ENCODE measurements at places on chromosomes 5 and 9.

DNA sequence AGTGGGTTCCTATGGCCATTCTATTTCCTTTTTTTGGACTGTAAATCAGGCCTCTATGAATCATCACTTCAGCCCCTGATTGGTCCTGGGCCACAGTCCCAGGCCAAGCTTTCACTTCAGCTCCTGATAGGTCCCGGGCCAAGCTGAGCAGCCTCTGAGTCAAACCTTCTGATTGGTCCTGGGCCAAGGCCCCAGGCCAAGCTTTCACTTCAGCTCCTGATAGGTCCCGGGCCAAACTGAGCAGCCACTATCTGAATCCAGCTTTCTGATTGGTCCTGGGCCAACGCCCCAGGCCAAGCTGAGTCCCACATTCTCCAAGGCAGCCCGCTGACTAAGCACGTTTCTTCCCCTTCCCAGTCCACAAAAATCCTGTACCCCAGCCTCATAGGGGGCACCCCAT lies 1972.9 kb upstream of the ACO1 start:
- DNase-seq: no peak

GRCh38 chr5:145772466-145772865 lies 62.7 kb downstream of the PRELID2 start:
- DNase-seq: no peak

DNA sequence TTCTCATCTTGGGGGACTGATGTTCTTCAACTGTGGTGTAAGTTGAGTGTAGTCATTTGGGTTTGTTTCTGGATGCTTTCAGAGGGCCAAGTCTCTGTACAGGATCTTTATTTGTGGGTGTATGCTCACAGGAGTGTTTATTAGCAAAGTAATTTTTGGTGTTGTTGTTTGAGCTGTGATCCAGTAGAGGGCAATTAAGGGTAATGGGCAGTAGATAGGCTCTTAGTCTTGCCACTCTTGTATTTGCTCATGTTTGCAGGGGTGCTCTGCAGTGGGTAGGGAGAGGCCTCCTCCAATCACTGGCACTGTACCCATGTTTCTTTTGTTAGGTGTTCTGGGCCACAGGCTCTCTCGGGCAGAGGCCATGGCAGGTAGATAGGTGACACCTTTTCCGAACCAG lies 45.9 kb upstream of the ITGA2 start:
- no peak for DNase-seq

DNA sequence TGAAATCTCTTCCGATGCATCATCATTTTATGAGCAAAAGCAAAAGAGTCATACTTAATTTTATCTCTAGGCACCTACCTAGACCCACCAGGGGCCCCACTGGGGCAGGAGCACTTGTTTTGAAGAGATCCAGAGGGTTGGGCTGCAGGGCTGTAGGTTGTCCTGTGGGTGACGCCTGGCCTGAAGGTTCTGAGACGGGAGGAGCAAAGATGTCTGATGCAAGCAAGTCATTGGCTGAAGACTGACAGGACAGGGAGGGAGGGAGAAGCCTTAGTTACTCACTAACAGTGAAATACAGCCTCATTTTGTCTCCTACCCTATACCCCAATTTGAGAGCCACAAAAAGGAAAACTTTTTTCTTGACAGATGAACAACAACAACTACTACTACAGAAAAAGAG lies 17.1 kb upstream of the C9 start:
- DNase-seq: no peak

DNA sequence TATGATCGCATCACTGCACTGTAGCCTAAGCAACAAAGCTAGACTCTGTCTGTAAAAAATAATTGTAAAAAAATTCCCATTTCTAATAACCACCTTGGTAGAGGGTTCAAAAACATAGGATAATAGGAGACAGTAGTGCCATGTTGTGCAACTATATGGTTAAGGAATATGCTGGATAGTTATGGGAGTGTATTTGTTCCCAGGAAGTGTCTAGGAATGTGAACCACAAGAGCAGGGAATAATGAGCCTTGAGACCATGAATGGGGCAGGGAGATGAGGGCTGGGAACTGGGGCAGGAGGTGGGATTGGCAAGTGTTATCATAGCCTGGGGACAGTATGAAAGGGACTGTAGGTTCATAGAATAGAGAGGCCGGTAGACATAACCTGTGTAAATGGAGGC lies 50.4 kb downstream of the RUSC2 start:
- DNase-seq: no peak

DNA sequence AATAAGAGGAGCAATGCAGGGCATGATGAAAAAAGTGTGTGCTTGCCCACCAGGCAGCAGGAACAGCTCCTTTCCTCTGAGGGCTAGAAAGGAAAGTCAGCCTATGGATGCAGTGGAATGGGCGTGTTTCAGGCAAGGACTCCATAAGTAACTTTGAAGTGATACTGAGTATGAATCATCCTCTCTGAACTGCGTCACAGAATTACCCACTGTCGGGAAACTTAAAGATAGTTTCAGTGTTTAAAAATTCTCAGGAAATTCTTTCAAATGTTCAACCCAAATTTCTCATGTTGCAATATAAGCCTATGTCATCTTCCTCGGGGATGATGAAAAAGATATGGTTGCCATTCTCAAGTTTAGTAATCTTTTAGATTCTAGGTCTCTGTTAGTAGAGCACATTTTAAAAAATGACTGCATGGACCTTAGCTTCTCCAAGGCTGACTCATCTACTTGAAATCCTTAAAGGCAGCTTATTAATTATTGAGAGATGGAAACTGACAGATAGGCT lies 27.7 kb downstream of the PTCD2 start:
- DNase-seq: no peak

DNA sequence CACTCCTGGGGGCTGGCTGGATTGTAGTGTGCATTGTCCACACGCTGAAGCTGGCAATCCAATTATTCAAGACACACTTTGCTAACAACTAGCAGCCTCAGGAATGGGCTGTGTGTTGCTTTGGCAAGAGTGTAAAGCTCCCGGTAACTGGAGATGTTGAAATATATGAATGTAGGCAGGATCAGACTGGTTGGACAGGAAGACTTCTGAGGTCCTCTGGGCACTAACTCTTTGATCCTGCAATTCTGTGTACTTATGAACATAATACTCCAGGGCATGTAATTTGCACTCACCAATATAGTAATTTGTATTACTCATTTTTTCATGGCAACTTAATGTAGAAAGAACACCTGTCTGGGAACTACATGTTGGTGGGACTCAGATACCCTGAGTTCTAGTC lies 106.7 kb upstream of the SLC28A3 start:
- no peak for DNase-seq

DNA sequence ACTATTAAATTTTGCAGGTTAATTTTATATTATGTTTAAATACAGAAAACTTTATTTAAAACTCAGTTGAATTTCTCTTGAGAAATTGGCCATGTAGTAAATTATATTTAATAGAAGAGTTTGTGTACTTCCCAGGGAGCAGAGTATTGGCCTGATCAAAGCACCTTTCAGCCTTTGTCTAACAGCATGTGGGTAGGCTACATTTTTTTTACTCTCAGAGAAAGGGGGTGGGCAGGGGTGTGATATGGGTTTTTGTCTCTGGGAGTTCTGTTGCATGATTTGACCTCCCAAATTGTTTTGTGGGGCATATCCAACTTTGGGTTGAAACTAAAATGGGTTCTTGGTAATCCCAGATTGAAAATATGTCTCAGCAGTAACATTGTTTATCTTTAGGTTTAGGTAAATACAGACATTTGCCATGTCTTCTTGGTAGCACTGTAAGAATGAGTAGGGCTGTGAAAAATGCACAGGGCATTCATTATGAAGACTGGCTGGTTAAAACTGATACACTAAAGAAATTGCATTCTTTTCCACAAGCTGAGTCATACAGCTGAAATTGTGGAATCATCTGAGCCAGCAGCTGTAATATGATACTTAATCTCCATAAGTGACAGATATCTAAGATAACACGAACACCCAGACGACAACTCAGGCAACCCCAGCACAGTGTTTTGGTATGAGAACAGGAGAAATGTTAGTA lies 75.4 kb upstream of the CDKN2B start:
- no peak for DNase-seq

- DNase-seq: no peak
These were observed 85.2 kb downstream of the SPRY4 start for GRCh38 chr5:142239394-142240159.

DNA sequence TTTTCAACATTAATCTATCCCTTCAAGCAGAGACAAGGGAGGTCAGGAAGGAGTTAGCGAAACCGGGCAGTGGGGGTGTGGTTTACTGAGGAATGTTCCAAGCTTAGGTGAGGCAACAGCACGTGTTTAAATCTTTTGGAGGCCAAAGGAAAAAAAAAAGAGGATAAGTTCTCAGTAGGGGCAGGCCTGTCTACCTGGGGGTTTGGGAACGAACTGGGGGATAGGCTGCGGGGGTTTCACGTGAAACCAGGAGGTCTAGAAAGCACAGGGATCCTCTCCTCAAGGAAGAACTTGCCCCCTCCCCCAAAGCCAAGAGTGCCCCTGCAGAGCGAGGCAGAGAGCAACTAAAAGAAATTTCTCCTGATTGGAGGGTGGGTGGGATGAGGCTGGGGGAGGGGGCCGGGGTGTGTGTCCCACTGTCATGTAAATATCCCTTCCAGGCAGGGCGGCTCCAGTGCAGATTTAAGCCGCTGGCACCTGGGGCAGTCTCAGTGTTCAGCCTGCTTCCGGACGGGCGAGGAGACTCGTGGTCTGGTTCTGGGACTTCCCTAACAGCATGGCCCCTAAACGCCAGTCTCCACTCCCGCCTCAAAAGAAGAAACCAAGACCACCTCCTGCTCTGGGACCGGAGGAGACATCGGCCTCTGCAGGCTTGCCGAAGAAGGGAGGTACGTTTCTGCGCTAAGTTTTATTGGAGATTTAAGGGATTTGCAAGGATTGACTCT lies 5.5 kb upstream of the SET start:
- no peak for DNase-seq

GRCh38 chr5:173234129-173234790 lies 746 bp downstream of the NKX2-5 start:
- no peak for DNase-seq

- DNase-seq: no peak
These were observed 674.1 kb downstream of the NR2F1-AS1 start for GRCh38 chr5:92906798-92907376.

- no peak for DNase-seq
These were observed at the start of gene CCDC192 for GRCh38 chr5:127702926-127703561. TSS of gene CCDC192 (plus strand) at chr5:127703391. CDS start at chr5:127703446, 55 bp downstream.

DNA sequence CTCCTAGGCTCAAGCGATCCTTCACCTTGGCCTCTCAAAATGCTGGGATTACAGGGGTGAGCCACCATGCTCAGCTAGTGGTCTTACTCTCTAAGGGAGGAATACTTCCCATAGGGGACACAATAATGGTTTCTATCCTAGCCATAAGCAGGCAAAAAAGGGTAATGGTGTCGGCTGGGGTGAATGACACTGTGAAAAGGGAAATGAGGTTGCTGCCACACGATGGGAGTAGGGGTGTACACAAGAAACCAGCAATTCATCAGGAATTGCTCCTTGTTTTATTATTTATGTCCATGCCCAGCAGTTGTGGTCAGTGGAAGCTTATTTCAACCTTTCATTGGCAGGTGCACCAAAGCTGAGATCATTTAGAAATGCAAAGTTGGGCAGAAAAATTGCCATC lies 70.3 kb upstream of the ZFR start:
- no peak for DNase-seq

- DNase-seq: no peak
These were observed 72.4 kb upstream of the CXCL14 start for GRCh38 chr5:135651156-135651555.

DNA sequence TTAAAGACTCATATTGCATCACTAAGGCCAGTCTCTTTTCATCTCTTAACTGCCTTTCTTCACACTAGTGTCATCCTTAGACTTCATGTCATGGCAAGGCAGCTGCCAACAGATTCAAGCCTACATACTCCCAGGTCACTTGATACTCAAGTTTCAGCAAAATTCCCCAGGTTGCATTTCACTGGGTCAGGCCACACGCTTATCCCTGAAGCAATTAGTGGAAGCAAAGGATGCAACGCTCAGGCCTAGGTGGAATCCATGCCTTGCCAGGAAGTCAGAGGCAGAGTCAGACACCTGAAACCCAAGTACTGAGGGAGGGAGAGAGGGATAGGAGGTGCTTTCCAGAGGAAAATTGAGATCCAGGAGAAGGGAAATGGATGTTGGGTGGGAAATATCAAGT lies 28.9 kb downstream of the YIPF5 start:
- DNase-seq: no peak

DNA sequence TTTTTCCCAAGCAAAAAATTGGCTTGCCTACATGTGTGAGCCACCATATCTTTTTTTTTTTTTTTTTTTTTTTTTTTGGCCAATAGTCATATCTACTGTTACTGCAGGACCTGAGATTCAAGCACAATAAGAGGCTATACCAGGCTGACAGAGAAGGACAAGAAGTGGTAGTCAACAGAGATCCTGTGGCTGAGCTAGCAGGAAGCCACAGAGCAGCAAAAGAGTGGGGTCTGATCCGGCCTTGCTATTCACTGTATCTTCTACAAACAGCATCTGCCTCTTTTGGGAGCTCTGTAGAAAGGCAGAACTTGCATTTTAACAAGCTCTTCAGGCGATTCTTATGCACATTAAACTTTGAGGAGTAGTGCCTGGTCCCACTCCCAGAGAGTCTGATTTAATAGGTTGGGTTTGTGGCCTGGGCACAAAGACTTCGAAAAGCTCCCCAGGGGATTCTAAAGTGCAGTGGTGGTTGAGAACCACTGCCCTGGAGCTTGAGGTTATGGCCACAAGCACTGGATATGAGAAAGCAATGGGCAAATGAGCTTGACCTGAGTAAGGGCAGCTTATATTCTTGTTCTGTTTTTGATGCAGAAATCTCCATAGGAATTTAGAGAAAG lies 162.8 kb downstream of the PIK3R1 start:
- no peak for DNase-seq

GRCh38 chr9:98332405-98332831 lies 77.0 kb upstream of the TBC1D2 start:
- DNase-seq: no peak

GRCh38 chr5:102523541-102524175 lies 24.9 kb upstream of the SLCO6A1 start:
- DNase-seq: no peak

DNA sequence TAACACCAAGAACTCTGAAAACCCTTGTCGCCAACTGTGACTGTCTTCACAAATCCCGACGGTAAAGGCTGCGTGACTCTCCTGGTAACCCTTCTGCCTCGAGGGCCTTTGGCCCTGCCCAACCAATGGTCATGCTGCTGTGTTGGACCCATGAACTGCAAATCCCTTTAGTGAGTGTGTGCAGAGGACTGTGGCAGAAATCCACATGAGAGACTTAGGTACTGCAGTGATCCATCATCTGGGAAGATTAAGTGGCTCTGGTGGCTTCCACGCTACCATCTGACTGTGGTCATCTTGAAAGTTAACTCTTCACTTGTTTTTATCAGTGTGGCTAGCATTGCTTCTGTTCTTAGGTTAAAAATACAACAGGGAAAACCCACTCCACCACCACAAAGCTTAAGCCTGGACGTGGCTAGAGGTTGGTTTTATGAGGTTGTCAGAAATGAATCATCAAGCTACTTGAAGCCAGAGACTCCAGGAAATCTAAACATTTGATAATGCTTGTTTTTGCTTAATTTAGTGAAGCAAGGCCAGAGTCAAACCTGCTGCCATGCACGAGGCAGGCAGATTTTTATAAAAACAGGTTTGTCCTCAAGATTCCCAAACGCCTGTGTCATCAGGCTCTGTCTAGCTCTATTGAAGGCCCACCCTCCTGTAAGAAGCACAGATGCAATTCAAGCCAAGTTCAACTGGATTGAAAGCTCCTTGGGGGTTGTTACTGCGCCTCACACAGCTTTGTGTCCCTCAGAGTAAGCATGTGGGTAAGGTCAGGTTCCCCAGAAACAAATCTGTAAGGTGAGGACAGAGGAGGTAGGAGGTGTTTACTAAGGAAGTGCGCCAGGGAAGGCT lies 52.7 kb upstream of the ERCC6L2 start:
- no peak for DNase-seq

- no peak for DNase-seq
These were observed 559.5 kb downstream of the DMRTA1 start for GRCh38 chr9:23006127-23006526.

GRCh38 chr5:173673295-173674101 lies 57.0 kb upstream of the BOD1 start:
- no peak for DNase-seq

All from stimulated activated CD8-positive, alpha-beta memory T cell treated with anti-CD3 and anti-CD28 coated beads, Interleukin-7, amount 100 ng/mL, for 1 hour (primary cell).